Breast epithelium (tissue), 4 donors: ENCODE measurements at places on chromosomes 7 and 10.

DNA sequence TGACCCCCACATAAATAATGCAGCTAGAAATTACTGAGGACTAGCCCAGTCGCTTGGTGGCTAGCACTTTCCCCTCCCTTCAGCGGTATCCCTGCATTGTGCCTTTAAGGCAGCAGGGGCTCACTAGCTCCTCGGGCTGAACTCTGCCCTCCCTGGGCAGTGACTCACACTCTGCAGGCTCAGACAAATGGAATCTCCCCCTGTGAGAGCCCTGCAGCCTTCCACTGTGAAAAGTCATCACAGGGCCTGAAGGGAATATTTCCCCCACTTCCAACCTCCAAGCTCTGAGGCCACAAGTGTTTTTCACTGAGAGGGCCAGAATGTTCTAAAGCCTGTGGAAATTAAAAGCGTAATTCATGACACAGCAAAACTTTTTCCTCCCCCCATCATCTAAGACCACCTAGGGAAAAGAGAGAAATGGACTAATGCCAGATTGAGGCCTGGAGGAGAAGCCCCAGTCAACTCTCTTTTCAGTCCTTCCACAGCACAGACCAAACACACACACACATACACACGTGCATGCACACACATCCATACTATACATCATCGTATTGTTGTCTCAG, 93.6 kb upstream of the COL1A2 start:
- no peak for DNase-seq

GRCh38 chr10:25105262-25105661, 69.5 kb upstream of the GPR158 start:
- no peak for DNase-seq

GRCh38 chr10:75417522-75417927, 13.9 kb upstream of the LRMDA start:
- DNase-seq = no peak

DNA sequence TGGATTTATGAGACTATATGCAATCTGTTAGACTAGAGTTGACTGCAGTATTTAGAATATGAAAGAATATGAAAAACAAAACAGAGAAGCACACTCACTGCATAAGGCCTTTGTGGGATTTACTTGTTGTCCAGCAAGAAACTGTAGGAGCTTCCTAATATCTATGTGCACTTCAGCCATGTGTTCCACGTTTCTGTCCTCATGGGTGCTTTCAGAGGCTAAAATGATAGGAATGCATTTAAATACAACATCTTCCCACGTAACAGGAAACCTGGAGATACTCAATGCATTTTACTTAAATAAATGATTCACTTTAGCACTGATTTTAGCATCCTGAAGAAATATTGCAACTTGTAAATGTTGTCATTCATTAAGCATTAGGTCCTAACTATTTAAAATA, 11.7 kb downstream of the HUS1 start:
- no peak for DNase-seq

- DNase-seq = no peak
Measured at GRCh38 chr10:44198780-44199097, 186.2 kb downstream of the CXCL12 start.

DNA sequence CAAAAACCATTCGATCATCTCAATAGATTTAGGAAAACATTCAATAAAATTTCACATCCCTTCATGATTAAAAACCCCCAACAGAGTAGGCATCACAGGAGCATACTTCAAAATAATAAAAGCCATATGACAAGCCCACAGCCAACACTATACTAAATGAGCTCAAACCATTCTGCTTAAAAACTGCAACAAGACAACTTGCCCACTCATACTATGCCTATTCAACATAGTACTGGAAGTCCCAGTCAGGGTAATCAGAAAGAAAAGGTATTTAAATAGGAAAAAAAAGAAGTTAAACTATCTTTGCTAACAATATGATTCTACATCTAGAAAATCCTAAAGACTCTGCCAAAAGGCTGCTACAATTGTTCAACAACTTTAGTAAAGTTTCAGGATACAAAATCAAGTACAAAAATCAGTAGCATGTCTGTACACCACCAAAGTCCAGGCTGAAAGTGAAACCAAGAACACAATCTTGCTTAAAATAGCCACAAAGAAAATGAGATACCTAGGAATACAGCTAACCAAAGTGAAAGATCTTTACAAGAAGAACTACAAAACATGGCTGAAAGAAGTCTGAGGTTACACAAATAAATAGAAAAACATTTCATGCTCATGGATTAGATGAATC, 882.6 kb downstream of the GRM8 start:
- no peak for DNase-seq

- peak; percentile 84 for DNase-seq
Measured at GRCh38 chr7:51647931-51648351, 331.3 kb upstream of the COBL start.

GRCh38 chr7:82821037-82821436, 341.6 kb downstream of the PCLO start:
- DNase-seq = no peak

GRCh38 chr10:122462533-122463465, 1.4 kb downstream of the HTRA1 start:
- peak; percentile 45 for DNase-seq
